ENCODE measurements at places on chromosomes 1 and 21.
A peak's percentile ranks its signal among the peaks of the same experiment; 100 is the strongest.

DNA sequence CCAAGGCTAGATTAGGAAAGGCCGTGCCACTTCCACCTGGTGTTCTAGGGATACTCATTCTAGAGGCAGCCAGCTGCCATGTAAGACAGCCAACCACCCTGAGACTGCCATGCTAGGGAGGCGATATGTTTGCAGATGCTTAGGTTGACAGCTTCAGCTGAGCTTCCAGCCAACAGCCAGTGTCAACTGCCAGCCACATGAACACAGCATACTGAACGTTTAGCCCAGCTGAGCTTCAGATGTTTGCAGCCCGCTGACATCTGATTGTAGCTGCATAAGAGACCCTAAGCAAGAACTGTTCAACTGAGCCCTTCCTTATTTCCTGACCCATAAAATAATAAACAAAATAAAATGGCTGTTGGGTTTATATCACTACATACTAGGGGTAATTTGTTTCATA, 5.0 kb upstream of the KCNC4 start:
- DNase-seq = no peak

DNA sequence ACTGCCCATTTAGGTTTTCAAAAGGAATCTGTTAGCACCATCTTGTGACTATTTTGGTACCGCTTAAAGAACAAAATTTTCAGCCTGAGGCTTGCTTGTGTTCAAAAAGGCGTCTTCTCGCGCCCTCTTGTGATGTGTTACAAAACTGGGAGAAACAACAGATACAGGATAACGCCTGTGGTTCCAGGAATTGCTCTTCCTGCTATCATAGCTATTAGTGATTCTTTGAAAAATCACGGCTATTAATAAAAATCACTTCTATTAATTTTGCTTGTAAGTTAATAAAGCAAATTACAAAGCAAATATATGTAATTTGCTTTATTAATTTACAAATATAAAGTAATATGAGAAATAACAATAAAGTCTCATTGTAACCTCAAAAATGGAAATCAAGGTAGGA, 82.2 kb upstream of the ABCD3 start:
- DNase-seq = no peak

- DNase-seq = no peak
Observed at GRCh38 chr1:41716188-41717130, 202.3 kb downstream of the HIVEP3 start.

DNA sequence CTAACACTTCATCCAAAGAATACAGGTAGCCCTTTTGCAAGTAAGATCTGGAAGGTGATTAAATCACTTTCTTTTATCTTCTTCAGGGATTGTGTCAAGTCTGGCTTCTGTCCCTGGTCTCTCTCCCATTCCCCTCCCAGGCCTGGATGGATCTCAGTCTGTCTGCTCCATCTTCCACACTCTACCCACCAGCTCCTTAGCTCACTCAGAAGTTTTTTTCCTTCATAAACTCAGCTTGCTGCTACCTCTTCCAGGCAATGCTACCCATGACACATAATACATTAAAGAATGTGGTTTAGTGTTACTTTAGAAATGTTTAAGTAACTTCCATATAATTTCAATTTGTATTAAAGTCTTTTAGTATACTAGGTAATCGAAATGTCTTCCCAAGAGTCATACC, 133.1 kb downstream of the AKT3 start:
- DNase-seq = no peak

- DNase-seq = no peak
Observed at GRCh38 chr1:210850556-210850955, 283.4 kb downstream of the KCNH1 start.

DNA sequence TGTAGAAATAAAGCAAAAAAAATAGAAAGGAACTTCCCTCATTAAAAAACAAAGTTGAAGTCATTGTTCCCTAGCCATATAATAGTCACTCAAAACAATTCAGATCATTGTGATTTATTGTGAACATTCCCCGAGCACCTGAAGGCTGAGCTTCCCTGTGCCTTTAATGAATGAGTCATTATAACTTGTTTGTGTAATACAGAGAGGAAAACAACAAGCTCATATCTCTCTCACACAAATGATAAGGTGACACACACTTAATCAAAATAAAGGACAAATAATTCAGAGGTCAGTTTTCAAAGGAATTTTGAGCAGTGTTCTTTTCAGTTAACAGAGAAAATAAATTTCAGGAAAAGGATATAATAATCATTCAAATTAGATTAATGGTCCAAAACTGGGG, 326.2 kb downstream of the DUSP10 start:
- no peak for DNase-seq

DNA sequence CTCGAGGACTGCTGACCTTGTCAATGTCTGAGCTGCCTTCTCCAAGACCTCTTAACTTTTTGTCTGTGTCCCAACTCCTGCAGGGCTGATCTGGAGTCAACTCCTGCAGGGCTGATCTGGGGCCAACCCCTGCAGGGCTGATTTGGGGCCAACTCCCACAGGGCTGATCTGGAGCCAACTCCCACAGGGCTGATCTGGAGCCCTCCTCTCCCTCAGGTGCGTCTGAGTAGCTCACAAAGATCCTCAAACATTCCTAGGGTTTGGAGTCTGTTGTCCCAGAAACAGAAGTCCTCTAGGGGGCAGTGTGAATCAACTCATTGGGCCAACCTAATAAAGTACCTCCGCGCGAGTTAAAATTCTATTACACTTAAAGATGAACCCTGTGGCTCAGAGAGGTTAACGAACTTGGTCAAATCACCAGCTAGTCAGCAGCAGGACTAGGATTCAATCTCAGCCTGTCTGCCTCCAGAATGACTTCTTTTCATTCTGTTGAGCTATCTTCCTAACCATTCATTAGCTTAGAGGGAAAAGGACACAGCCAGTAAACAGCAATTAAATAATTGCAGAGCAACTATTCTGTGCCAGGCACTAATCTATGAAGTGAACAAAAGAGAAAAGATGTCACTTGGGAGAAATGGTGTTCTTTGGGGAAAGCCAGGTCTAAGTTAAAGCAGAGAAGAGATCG, 17.2 kb upstream of the RLF start:
- DNase-seq = peak; percentile 20

GRCh38 chr21:42455196-42455595, 40.8 kb downstream of the RSPH1 start:
- DNase-seq = no peak

DNA sequence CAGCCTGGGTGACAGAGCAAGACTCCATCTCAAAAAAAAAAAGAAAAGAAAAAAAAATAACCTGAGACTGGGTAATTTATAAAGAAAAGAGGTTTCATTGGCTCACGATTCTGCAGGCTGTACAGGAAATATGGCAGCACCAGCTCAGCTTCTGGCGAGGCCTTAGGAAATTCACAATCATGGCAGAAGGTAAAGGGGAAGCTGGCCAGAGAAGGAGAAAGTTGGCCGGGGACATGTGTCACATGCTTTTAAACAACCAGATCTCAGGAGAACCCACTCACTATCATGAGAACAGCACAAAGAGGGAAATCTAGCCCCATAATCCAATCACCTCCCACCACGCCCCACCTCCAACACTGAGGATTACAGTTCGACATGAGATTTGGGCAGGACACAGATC, 125.3 kb downstream of the DISP1 start:
- no peak for DNase-seq

- DNase-seq = no peak
Observed at GRCh38 chr1:167477986-167478385, 40.3 kb downstream of the CD247 start.

- peak; percentile 55 for DNase-seq
Observed at GRCh38 chr1:234608025-234608910, 1.7 kb downstream of the IRF2BP2 start.

DNA sequence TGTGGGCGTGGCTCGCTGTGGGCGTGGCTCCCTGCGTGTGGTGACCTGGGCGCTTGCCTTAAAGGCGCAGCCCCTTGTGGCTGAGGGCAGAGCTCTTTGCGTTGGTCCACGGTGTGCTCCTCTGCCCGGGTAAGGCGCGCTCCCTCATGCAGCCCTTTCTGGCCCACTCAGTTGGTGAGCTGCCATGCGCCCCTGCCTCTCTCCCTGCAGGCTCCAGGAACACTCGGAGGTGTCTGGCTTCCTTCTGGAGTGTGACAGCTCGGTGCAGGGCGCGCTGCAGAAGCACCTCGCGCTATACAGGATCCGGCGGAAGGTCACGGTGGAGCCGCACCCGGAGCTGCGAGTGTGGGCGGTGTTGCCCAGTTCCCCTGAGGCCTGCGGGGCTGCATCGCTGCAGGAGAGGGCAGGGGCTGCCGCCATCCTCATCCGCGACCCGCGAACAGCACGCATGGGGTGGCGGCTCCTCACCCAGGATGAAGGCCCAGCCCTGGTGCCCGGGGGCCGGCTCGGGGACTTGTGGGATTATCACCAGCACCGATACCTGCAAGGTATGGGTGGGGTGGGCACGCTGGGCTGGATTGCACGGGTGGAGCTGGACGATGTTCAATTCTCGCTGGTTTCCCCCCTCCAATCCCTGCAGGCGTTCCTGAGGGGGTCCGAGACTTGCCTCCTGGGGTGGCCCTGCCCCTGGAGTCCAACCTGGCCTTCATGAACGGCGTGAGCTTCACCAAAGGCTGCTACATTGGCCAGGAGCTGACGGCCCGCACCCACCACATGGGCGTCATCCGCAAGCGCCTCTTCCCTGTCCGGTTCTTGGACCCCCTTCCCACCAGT, 9.1 kb downstream of the IBA57 start:
- no peak for DNase-seq

DNA sequence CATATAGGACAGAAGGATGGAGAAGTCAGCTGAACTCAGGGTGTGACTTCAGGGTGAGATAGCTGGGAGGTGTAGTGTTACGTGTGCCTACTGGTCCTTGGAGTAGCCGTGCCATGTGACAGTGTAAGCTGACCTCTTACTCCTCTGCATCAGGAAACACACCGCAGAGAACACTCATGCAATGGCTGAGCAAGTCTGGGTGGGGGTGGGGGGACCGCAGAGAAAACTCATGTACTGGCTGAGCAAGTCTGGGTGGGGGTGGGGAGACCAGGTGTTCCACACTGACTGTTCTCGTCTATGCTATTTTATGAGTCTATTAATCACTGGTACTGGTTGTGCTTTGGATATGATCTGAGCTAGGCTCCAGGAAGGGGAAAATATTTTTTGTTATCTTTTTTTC, 233.1 kb downstream of the PAPPA2 start:
- no peak for DNase-seq

GRCh38 chr1:46394872-46395465, 852 bp downstream of the FAAH start:
- DNase-seq = no peak

- DNase-seq = no peak
Observed at GRCh38 chr1:221045842-221046831, 166.9 kb downstream of the HLX start.

DNA sequence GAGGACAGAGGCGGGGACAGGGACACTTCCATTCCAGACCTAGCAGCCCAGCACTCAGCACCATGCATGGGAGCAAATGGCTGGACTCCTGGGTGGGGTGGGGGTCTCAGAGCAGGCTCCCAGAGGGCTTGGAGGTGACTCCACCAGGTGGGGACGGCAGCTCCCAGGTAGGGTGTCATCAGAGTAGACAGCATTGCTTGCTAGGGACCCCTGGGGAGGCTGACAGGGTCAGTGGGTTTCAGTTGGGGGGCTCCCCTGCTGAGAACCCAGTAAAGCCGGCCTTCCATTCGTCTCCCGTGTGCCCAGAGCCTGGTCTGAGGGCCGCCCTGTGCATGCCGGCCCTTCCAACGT, 4.8 kb upstream of the GJC2 start:
- no peak for DNase-seq

- no peak for DNase-seq
Observed at GRCh38 chr1:112110031-112110430, 120.6 kb upstream of the KCND3 start.

GRCh38 chr1:228062812-228063211, 19.7 kb upstream of the ARF1 start:
- no peak for DNase-seq

DNA sequence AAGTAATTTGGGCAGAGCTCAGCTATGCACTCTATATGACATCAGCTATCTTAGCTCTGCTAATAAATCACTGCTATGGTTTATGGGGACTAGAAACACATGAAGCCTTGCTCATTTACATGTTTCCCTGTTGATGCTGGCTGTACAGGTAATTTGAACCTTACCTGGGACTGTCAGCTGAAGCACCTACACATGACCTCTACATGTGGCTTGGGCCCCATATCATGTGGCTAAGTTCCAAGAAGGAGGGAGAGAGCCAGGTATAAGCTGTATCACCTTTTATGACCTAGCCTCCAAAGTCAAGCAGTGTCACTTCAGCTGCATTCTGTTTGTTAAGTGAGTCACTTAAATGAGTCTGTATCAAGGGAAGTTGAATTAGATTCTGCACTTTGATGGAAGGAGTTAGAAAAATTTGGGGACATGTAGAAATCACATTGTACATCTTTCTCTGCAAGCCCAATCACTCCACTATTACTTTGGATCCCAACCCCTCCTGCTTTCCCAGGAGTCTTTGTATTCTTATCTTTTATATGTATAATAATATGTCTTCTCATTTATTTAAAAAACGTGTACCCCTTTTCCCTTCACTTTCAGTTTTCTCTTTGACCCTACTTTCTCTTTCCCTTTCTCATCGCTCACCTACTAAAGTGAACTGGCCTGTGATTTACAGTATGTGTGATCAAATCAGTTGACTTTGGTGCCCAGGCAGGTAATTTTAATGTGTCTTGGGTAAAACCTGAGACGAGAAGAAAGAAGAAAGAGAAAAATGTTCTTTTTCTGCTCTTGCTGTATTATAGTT, 53.4 kb upstream of the PRKACB start:
- DNase-seq = no peak
